Neural crest cell (in vitro differentiated cells): ENCODE measurements at places on chromosomes 12 and 14. TPM values are rescaled to one million over a fixed set of nuclear protein-coding genes. Genes with fewer than 3 reads are reported as not detected.

Gene PIK3C2G
- not detected in 2 replicates for total RNA-seq

Gene PSMC6
- 108 and 109 TPM in 2 replicates for total RNA-seq

GRCh38 chr12:54988402-54989054 is 4.0 kb upstream of the TESPA1 start:
- peak overlapping the region; percentile 68 for H3K27ac ChIP-seq
- H3K36me3 ChIP-seq, result no peaks in the 10 kb centered on the region
- no peaks in the 10 kb centered on the region for H3K4me1 ChIP-seq
- no peak for DNase-seq

DNA sequence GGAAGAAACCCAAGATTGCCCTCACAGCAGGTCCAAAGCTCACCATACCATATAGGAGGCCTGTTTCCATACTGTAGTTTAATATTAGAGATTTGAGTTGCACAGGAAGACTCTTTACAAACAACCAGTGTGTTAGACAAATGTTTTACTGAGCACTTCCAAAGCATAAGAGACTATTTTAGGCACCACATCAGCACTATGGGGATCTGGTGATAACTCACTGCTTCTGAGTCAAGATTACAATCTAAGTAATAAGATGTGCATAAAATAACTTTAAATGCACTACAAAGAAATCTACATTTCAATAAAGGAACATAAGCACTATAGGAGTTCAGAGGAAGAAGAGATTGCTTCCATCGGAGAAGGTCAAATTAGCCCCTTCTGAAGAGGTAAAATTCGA is 71.4 kb downstream of the SPPL3 start:
- no peaks in the 10 kb centered on the region for H3K36me3 ChIP-seq
- no peak overlapping the region for H3K4me3 ChIP-seq
- H3K4me1 ChIP-seq, result peaks cover 40% of the 10 kb centered on the region
- no peak overlapping the region for H3K27ac ChIP-seq
- no peak for DNase-seq

DNA sequence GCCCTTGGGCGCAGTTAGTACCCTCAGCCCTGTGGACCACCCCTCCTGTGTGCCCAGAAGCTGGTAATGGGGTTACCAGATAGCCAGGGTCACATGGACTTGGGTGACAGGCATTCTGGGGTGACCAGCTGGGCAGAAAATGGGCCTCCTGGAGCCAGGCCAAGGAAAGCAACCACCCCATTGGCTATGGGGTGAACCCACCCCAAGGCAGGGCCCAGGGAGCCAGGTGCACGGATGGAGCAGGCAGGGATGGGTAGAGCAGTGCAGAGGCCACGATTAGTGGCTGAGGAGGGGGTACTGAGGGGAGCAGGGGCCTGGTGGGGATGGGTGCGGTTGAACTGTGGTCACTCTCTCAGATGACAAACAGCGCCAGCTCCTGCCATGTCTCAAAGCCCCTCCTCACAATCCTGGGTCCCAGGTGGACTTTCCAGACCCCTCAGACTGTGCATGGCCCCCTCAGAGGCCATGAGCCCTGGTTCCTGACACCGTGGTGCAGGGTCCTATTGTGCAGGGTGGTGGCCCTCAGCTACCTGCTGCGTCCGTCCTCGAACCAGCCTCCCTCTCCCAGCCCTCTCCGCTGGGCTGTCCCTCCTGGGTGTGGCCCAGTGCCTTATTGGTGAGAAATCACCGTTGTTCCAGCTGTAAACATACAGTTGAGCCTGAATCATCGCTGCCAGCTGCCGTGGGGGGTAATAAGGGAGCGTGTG is 23.4 kb upstream of the BEGAIN start:
- DNase-seq, result no peak
- no peaks in the 10 kb centered on the region for H3K36me3 ChIP-seq
- peaks cover 11% of the 10 kb centered on the region for H3K4me1 ChIP-seq
- no peak overlapping the region for H3K4me3 ChIP-seq
- H3K27me3 ChIP-seq, result no peaks in the 10 kb centered on the region

- H3K27ac ChIP-seq, result no peak overlapping the region
- H3K36me3 ChIP-seq, result peaks cover 17% of the 10 kb centered on the region
- H3K4me3 ChIP-seq, result no peak overlapping the region
- DNase-seq, result no peak
Measured at GRCh38 chr12:109199324-109199723, 82.9 kb downstream of the ACACB start.

DNA sequence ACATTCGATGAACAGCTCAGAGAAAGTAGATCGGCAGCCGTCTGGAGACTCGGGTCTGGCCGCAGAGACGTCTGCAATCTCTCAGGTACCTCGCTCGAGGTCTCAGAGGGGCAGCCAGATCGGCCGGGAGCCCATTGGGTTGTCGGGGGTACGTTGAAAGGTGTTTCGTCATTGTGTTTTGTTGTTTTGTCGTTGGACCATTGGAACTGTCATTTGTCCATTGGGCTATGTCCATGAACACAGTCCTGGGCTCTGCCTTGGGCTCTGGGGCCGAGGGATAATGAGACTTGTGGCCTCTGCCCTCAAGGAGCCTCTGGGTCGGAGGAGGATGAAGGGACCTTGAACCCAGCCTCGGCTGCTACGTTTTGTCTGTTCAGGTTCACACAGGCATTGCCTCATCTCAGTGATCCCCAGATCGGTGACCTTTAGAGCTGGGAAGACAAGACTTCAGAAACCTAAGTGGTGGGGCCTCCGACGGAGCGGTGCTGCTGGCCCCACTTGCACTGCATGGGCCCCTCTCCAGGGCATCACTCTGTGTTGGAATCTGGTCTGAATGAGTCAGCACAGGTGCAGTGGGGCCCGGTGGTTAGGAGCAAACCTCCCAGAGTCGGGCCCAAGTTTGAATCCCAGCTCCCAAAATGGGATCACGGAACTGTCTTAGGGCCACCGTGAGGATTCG is 23.6 kb upstream of the MLXIP start:
- DNase-seq, result no peak
- no peaks in the 10 kb centered on the region for H3K4me1 ChIP-seq
- no peak overlapping the region for H3K27ac ChIP-seq
- peaks cover 8% of the 10 kb centered on the region for H3K36me3 ChIP-seq

DNA sequence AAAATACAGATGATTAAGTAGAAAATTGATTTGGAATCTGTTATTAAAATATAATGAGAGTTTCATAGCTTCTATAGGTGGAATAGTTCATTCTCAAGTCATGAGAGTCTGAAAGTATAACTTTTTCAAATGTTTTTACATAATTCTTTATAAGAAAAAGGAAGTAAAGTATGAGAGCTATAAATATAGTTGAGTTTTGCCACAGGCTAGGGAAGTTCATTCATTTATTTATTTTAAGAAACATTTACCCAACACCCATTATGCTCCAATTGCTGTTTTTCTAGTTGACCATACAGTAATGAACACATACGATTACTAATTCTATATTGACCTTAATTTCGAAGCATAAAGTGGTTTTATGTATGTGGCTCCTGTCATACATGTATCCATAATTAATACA is 24.8 kb downstream of the LRRIQ1 start:
- H3K36me3 ChIP-seq, result no peaks in the 10 kb centered on the region
- no peak for DNase-seq
- no peak overlapping the region for H3K4me3 ChIP-seq
- H3K27ac ChIP-seq, result no peak overlapping the region

DNA sequence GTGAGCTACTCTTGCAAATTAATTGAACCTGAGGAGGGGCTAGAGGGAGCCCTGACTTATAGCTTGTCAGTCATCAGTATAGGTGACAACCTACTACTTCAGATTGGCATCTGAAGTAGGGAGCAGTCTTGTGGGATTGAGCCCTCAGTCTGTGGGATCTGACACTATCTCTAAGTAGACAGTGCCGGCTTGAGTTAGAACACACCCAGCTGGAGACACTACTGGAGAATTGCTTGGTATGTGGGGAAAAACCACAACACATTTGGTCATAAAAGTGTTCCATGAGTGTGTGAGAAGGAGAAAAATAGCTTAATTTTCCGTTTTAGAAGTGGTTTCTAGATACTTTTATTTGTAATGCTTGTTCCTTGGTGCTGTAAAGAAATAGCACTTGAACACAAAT is 30.5 kb upstream of the DDHD1 start:
- DNase-seq, result no peak
- no peak overlapping the region for H3K27ac ChIP-seq
- no peak overlapping the region for H3K4me3 ChIP-seq
- H3K36me3 ChIP-seq, result no peaks in the 10 kb centered on the region
- peaks cover 9% of the 10 kb centered on the region for H3K27me3 ChIP-seq

DNA sequence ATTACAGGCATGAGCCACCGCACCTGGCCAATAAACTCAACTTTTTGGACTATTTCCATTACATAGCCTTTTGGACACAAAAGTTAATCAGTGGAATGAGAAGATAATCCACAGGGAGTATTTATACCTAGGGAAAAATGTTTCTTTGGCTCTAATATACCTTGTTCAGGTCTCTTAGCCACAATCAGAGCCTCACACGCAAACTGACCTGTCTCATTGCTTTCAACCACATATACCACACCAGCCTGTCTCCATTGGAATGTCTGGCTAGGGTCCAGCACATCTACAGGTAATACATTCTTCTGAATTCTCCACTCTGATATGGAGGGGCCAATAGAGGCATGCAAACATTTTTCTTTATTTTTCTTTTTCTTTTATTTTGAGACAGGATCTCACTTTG is 3.8 kb upstream of the RBMS2 start:
- DNase-seq, result no peak
- H3K27me3 ChIP-seq, result no peaks in the 10 kb centered on the region
- H3K4me1 ChIP-seq, result peaks cover 13% of the 10 kb centered on the region

DNA sequence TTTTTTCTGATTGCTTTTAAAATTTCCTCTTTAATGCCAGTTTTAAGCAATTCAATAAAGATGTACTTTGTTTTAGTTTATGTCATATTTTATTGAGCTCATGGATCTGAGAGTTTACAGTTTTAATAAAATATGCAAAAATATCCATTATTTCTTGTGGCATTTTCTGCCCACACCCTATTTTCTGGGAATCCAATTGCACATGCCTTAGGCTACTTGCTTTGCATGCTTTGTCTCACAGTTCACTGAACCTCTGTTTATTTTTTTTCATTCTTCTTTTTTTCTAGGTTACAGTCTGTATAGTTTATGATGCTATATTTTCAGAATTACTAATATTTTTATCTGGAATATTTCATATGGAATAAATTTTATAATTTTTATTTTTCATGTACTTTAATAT is 1258.0 kb downstream of the FSCB start:
- H3K4me1 ChIP-seq, result no peaks in the 10 kb centered on the region
- no peak overlapping the region for H3K4me3 ChIP-seq
- peaks cover 4% of the 10 kb centered on the region for H3K36me3 ChIP-seq

DNA sequence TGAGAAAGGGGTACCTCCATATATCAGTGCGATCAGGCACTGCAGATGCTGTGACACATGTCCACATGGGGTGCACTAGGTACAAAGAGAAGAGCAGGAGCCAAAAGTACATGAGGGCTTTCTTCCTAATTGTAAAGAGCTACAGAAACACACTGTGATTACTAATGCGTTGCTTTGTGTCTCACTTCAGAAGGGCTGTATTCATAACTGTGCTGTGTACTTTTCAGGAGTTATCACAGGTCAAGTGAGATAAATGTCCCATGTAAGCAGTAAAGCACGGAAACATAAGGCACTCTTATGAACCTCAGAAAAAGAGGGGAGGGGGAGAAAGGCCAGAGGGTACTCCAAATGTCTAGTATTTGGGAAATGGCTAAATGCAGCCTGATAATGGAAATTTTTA is 10.6 kb downstream of the SPRING1 start:
- H3K4me3 ChIP-seq, result no peak overlapping the region
- no peaks in the 10 kb centered on the region for H3K27me3 ChIP-seq
- H3K4me1 ChIP-seq, result peaks cover 25% of the 10 kb centered on the region
- DNase-seq, result no peak
- peaks cover 3% of the 10 kb centered on the region for H3K36me3 ChIP-seq
- no peak overlapping the region for H3K27ac ChIP-seq

DNA sequence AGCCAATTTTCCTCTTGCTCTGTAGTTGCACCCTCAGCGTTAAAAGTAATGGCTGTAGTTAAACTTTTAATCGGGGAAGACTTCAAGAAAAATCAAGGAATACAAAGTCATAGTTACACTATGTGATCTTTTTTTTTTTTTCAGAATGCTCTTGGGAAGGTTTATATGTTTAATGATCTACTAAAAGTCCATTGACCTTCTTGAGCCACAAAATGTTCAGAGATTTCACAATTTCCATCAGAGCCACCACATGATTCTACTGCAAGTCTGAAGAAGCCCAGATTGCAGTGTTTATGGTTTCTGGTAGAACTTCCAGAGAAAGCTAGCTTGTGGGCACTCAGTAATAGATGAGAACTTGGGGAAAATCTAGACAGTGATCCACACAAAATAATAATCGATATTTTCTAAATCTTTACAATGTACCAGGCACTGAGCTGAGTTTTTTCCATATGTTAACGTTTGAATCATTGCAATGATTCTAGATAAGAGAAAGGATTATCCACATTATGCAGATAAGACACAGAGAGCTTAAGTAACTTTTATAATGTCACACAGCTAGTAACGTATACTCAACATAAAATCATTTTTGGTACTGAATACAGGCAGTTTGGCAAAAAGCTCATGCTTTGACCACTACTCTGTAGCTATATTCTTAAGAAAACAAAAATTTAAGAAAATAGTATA is 38.3 kb downstream of the GYS2 start:
- H3K27ac ChIP-seq, result no peak overlapping the region
- no peaks in the 10 kb centered on the region for H3K27me3 ChIP-seq
- H3K4me1 ChIP-seq, result no peaks in the 10 kb centered on the region
- no peak for DNase-seq
- no peak overlapping the region for H3K4me3 ChIP-seq

GRCh38 chr14:75188520-75189268 is 12.3 kb upstream of the TMED10 start:
- H3K4me1 ChIP-seq, result no peaks in the 10 kb centered on the region
- H3K27ac ChIP-seq, result no peak overlapping the region
- H3K36me3 ChIP-seq, result no peaks in the 10 kb centered on the region
- H3K4me3 ChIP-seq, result no peak overlapping the region
- no peak for DNase-seq

DNA sequence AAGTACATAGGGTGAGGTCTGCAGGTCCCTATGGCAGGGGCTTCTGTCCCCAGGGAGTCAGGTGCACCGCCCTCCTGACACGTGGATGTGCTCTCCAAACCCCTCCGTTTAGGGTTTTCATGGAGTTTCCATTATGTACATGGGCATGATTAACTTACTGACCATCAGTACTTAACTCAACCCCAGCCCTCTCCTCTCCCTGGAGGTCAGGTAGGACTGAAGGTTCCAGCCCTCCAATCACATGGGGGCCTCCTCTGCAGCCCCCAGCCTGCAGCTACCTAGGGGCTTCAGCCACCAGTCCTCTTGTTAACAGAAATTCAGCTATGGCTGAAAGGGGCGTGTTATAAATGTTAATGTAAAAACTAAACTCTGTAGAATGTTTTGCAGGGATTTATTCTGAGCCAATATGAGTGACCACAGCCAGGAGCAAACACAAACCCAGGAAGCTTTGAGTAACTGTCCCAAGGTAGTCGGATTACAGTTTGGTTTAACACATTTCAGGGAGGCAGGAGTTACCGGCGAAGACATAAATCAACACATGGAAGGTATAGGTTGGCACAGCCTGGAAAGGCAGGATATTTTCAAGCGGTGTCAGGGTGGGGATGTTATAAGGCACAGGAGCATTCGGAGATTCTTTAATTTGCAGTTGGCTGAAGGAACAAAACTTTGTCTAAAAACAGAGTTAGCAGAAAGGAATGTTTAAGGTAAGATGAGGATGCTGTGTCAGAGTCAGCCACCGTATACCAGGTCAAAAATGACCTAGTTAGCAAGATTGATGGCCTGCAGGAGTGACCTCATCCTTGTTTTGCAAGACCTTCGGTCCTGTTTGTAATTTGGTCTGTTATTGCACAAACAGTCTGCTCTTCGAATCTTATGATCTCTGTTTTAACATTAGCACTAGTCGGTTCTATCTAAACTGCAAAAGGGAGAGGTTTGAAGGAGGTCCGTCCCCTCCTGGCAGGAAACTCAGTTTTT is 75.2 kb downstream of the TNFAIP2 start:
- H3K4me3 ChIP-seq, result no peak overlapping the region
- H3K36me3 ChIP-seq, result peaks cover 3% of the 10 kb centered on the region
- DNase-seq, result no peak
- no peak overlapping the region for H3K27ac ChIP-seq
